ENCODE measurements at places on chromosomes 11 and 22.

DNA sequence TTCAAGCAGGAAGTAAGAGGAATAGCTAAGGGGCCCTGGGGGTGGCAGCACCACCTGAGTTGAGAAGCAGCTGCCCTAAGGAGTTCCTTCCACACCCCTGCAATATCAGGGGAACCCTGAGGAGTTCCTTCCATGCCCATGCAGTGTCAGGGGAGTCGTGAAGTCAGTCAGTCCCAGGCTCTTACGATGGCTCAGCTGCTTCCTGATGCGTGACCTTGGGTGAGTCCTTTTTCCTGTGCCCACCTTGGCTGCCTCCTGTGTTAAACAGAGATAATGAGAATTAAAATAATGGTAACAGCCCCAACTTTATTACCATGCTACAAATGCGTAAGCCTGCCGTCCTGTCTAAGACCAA, 181.1 kb downstream of the MIAT start:
- no peak for DNase-seq

GRCh38 chr11:117394221-117394925, 66.7 kb downstream of the CEP164 start:
- DNase-seq: no peak

DNA sequence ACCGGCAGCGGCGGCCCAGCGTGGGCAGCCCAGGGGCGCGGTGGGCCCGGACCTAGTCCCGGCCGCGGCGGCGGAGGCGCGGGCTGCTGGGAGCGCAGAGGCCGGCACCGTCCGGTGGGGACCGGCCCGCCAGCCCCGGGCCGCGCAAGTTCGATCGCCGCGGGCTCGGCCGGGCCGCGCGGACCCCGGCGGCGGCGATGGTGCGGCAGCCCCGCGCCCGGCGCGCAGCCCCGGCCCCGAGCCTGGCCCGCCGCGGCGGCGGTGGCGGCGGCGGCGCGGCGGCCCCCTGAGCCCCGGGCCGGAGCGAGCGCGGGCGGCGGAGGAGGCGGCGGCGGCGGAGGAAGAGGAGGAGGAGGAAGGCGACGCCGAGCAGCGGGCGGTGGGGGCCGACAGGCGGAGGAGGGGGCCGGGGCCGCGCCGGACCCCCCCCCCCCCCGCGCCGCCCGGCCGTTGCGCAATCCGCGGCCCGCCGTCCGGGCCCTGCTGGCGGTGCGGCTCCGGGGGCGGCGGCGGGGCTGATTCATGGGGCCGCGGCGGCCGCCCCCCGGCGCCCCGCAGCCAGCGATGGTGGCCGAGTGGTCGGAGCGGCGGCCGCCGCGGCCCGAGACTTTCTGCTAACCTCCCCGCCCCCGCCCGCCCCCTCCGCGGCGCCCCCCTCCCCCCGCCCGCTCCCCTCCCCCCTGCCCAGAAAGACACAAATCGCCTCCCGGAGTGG, 1251.9 kb downstream of the BRD1 start:
- DNase-seq: no peak

DNA sequence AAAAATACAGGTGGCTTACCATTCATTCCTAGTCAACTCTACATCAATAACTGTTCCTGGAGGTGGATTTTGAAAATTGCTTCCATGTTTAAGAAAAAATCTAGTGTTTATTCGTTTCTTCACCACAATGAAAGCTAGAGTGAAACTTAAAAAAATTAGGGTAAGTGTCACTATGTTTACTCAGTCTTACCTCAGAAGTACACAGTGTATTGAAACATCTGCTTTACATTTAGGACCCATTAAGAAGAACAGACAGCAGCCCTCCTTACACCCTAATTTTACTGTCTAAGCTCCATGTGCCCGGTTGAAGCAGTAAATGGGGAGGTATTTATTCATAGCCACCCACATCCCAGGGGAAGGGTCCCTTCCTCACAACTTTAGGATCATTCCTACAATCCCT, 51.4 kb downstream of the PIWIL3 start:
- DNase-seq: no peak

GRCh38 chr11:124829986-124830385, 29.8 kb upstream of the MSANTD2 start:
- DNase-seq: no peak

GRCh38 chr11:19407677-19408270, 167.0 kb upstream of the E2F8 start:
- no peak for DNase-seq

DNA sequence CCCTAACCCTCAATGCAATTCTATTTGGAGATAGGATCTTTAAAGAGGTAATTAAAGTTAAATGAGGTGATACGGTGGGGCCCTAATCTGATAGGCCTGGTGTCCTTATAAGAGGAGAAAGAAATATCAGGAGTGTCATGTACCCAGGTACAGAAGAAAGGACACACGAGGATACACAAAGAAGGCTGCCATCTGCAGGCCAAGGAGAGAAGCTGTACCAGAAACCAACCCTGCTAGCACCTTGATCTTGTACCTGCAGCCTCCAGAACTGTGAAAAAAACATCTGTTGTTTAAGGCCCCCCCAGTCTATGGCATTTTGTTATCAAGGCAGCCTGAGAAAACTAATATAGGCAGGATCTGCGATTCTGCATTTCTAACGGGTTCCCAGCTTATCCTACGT, 44.2 kb downstream of the FBXO7 start:
- no peak for DNase-seq

DNA sequence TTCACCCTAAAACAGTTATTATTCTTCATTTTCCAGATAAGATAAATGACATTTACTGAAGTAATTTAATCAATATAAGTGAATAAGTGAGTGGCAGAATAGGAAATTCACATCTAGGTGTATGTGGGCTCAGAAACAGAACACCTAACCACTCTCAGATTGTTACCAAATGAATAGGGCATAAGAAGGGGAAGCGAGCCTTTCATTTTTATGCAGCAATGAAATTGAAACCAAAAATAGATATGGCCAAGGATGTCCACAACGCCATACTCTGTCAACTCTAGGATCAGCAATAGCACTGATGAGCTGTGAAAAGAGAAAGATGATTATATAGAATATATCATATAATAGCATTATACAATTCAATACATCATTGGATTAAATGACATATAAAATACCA, 398.1 kb upstream of the API5 start:
- DNase-seq: no peak

GRCh38 chr11:31817054-31817620, 6.0 kb upstream of the PAX6 start:
- no peak for DNase-seq

DNA sequence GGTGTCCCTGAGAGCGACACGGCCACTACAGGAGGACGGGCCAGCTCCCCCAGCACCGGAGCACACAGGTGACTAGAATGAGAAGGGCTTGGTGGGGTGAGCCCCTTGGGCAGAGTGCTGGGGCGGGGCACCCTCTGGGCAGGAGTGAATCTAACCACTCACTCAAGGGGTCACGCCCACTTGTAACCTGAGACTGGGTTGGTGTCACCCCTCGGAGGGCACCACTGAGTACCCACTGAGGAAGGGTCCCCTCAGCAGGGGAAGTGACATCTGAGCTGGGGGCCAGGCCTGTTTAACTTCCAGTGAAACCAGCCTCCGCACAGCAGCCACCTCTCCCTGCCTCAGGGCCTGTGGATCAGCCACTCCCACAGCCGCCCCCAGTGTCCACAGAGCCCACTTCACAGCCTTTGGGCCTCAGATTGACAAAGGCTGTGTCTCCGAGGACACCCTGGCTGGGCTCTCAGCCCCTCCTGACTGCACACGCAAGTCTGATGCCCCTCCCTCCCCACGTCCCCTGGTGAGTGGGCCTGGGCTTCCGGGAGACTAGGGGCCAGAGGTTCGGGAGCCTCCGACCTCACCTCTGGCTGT, 5.6 kb downstream of the GATD1 start:
- no peak for DNase-seq

DNA sequence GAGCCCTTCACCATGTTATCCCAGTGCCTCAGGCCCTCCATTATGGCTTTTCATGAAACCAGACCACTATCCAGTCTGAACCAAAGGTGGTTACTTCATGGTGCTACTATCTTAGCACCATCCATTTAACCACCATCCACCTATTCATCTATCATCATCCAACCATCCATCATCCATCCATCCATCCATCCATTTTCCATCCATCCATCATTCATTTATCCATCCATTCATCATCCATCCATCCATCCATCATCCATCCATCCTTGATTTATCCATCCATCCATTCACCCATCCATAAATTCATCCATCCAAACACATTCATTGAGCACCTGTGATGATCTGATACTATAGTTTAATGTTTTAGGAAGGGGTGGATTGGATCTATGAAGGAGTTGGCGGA, 93.5 kb downstream of the CCDC81 start:
- no peak for DNase-seq

DNA sequence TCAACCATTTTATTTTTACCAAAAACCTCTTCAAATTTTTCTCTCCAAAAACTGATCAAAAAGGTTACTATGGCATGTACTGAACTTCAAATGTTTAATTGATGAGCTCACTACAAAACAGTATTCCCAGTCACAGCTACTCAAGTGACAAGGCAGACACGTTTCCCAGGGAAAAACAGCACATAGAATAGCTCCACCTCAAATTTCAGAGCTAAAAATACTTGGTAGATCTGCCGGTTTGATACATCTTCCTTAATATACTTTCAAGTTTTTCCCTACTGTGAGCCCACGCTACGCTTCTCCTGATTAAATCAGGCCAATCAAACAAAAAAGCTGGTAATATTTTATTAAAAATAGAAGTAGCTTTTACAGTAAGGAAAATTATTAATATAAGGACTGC, 100.4 kb downstream of the EFCAB6 start:
- DNase-seq: no peak

- DNase-seq: no peak
These were observed 34.1 kb downstream of the CCDC15 start for GRCh38 chr11:124988063-124988462.

GRCh38 chr11:71300187-71300586, 47.8 kb upstream of the SHANK2 start:
- no peak for DNase-seq

GRCh38 chr11:62150887-62151736, 27.3 kb downstream of the INCENP start:
- no peak for DNase-seq

DNA sequence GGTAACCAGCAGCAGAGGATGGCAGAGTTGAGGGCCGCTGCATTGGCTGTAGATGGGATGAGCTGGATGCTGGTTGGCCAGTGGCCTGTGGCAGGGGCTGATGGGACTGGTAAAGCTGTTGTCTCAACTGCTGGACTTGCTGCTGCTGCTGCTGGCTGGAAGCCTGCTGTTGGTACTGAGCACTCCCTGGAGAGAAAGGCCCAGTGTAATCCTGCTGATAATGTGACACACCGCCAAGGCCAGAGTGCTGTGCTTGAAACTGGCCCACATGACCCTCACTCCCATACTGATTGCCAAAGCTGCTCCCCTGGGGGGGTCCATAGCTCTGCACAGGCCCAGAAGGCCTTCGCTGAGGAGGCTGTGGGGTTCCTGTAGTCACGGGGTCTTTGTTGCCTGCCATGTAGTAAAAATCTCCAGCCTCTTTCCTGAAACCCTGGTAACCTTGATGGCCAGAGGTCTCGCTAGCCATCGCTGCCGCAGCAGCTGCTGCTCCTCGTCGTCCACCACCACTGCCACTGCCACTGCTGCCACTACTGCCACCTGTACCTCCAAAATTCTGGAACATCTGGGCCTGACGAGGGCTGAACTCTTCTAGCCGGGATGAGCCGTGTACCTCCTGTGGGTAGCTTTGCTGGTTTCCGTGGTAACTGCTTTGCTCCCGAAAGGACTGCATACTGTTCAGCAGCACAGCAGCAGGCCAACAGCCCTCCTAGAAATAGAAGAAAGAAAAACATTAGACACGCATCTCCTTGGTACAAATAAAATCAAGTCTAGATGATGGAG, 55.6 kb downstream of the TCF20 start:
- DNase-seq: no peak

- no peak for DNase-seq
These were observed 44.1 kb downstream of the IGLL5 start for GRCh38 chr22:22931557-22932270.

GRCh38 chr11:94968334-94968958, 4.9 kb downstream of the CWC15 start:
- peak; percentile 77 for DNase-seq

- no peak for DNase-seq
These were observed 102.9 kb upstream of the FGF3 start for GRCh38 chr11:69922015-69922595.

- DNase-seq: no peak
These were observed 28.1 kb downstream of the RTN3 start for GRCh38 chr11:63709336-63709884.

DNA sequence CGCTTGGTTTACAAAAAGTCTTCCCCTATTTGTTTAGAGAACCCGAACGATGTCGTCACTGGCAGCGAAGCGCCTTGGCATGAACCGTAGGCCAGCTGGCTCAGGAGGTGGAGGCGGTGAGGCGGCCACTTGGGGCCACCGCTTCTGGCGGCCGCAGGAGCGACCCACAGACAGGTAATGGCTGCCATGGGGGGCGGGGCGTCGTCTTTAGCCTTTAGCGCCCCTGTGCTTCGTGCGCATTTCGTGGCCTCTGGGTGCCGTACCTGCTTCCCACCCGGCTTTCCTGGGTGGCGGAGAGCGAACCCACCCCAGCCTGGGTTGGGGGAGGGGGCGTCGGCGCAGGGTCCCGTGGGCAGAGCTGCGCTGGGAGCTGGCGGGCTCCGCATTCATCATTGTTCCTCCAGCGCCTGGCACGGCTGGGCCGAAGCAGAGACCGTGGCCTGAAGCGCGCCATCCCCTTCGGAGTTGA, 469 bp upstream of the OSBP2 start:
- peak; percentile 61 for DNase-seq

- DNase-seq: no peak
These were observed 24.4 kb downstream of the ADAMTS8 start for GRCh38 chr11:130403967-130404366.

Measured in SW 1271 (cell line).